CD4-positive, CD25-positive, alpha-beta regulatory T cell (primary cell): ENCODE measurements at places on chromosomes 7 and 10. TPM values are rescaled to one million over a fixed set of nuclear protein-coding genes. Genes with fewer than 3 reads are reported as not detected.

GRCh38 chr10:89236226-89236797 is 15.3 kb downstream of the LIPA start:
- DNase-seq, result no peak

GRCh38 chr10:11344550-11344949 is 266.9 kb downstream of the USP6NL start:
- no peak for DNase-seq

DNA sequence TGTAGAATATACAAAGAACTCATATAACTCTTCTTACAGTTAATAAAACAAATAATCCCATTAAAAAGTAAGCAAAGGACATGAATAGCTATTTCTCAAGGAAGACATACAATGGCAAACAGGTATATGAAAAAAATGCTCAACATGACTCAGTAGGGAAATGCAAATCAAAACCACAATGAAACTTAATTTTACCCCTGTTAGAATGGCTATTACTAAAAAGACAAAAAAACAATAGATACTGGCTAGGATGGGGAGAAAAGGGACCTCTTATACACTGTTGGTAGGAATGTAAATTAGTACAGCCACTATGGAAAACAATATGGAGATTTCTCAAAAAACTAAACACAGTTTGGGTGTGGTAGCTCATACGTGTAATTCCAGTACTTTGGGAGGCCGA is 37.8 kb downstream of the HERPUD2 start:
- no peak for DNase-seq

- DNase-seq, result no peak
These were observed 7.1 kb downstream of the CCDC201 start for GRCh38 chr7:45865594-45866410.

Gene GPR85
- not detected for total RNA-seq

Gene ITIH2
- not detected for total RNA-seq

GRCh38 chr7:90432752-90433151 is 29.5 kb downstream of the CLDN12 start:
- DNase-seq, result no peak

DNA sequence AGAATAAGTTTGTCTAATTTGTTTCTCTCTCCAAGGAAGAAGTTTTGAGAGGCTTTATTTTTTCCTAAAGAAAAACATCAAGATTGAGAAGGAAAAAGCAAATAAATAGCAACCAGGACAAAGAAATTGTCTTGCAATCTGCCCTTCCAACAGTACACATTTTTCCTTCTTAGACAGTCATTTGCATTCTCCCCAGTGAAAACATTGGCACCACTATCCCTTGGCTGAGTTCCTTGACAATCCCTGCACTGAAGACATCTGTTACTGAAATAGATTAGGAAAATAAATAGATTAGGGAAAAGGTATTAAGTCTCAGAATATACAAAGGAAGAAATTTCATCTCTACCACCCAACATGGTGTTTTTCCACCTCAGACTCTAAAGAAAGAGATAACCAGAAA is 12.2 kb upstream of the TMEM243 start:
- no peak for DNase-seq

GRCh38 chr10:124725171-124725631 is 19.0 kb downstream of the FAM53B start:
- DNase-seq, result no peak

Gene SAMD9L
- 46.3 TPM for total RNA-seq

DNA sequence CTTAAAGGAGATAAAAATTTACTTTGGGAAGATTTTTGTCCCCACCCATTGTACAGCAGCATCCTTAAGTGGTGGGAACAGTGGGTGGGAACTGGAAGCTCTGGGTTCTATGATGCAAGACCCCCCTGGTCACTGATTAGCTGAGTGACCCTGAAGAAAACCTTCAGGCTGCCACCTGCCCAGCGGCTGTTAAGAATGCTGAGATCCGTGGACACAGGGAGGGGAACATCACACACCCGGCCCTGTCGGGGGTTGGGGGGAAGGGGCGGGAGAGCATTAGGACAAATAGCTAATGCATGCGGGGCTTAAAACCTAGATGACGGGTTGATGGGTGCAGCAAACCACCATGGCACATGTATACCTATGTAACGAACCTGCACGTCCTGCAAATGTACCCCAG is 14.5 kb downstream of the CARD11 start:
- no peak for DNase-seq

DNA sequence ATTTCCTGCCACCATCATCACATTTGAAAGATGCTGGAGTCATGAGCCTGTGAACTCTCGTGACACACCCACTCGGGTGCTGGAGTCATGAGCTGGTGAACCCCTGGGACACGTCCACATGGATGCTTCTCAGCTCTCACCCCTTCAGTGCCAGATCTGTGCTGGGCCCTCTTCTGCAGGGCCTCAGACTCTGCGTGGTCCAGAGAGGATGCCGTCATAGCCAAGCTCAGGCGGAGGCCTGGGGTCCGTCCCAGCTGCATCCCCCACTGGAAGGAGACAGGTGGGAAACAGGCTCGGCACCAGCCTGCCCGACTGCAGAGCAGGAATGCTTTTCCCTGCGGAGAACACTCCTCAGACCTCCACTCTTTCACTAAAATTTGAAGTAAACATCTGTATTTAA is 156.5 kb upstream of the PPP2R2D start:
- no peak for DNase-seq

Gene SFMBT2
- 21.2 TPM for total RNA-seq

Gene FKBP6
- not detected for total RNA-seq

- no peak for DNase-seq
These were observed 525.0 kb upstream of the SEMA3D start for GRCh38 chr7:85711894-85712293.

DNA sequence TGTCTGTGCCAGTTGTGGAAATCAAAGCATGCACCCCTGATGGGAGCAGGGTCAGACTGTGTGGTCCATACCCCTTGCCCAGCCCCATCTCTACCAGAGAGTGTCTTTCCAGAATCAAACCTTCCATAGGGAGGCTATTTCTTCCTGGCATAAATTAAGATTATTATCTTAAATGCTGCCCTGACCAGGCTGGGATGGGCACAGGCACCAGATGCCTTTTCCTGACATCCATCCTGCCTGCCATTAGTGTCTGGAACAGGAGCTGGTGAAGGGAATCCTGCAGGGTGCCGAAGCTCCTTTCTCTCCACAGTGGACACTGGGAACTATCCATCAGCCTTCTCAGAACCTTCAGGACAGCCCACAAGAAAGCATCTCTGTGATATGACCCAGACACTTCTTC is 296.3 kb downstream of the GRID1 start:
- no peak for DNase-seq

Gene CYP2C19
- total RNA-seq, result not detected

GRCh38 chr7:141027043-141027442 is 12.3 kb upstream of the MRPS33 start:
- DNase-seq, result no peak
